ENCODE measurements at places on chromosomes 4 and X.

- DNase-seq, result no peak
Measured at GRCh38 chr4:165207016-165207430, 338 bp upstream of the KLHL2 start.

DNA sequence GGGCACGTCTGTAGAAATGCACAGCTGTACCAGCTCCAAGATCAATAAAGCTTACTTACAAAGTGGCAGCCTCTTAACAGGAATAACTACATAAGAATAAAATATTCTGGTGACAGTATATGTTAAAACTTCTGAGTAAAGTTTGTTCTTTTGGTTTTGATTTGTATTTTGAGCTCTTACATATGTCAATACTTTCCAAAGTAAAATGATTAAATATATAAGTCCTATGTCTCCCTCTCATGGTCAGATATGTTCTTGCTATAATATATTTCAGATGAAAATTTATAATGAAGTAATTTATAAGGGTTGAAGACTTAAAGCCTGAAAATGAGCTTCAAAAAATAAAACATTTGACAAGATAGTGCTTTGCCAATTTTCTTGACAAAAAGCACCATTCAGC is 254.4 kb downstream of the NPFFR2 start:
- no peak for DNase-seq

GRCh38 chr4:19301527-19301926 is 950.2 kb upstream of the SLIT2 start:
- no peak for DNase-seq

DNA sequence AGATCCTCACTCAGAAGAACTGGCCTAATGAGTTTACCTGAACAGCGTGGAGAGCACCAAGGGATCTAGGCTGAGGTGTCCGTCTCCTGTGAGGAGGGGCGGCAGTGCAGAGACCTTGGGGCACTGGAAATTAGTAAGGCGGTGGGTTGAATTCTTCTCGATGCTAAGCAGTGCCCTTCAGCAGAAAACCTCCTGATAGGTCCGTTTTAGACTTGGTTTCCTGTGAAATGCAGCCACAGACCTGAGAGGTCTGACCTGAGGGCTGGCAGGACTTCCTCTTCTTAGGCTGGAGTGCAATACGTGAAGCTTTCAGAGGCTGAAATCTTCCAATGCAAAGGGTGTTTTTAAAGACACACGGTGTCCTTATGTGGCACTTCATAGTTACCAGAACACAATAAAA is at the start of gene CLNK:
CLNK (minus strand) TSS at position 138 of the 400 bp plus-strand sequence. CDS start 16,899 bp downstream, outside the sequence.
- DNase-seq, result no peak

- peak; percentile 31 for DNase-seq
Measured at GRCh38 chr4:75248770-75249407, 265.3 kb downstream of the RCHY1 start.

DNA sequence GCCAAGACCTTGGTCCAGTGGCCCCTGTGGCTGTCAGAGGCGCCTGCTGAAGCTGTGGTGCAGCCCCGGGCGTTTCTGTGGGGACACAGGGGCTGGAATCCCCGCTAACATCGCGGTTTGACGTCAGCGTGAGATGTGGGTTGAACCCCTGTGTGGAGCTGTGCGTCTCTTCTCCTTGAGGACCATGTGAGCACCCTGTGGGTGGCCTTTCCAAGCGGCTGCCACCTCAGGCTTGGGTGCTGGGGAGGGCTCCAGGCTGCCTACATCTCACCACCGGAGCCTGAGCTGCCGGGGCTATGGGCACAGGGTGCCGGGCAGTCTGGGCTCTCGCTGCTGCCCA is 27.7 kb downstream of the UVSSA start:
- no peak for DNase-seq

DNA sequence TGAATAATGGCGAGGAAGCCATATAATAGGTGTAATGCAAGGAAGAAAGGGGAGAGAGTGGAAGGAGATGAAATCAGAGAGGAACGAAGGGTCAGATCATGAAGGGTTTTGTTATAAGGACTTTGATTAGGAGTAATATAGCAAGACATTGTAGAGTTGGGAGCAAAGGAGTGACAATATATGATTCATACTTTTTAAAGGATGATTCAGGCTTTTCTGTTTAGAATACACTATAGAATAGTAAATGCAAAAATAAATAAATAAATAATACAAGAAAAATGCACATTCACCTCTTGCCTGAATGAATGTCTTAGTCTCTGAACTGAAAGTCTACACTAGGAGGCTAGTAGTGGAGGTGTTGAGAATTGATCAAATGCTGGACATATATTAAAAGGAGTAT is 1524.4 kb upstream of the AGA start:
- no peak for DNase-seq

DNA sequence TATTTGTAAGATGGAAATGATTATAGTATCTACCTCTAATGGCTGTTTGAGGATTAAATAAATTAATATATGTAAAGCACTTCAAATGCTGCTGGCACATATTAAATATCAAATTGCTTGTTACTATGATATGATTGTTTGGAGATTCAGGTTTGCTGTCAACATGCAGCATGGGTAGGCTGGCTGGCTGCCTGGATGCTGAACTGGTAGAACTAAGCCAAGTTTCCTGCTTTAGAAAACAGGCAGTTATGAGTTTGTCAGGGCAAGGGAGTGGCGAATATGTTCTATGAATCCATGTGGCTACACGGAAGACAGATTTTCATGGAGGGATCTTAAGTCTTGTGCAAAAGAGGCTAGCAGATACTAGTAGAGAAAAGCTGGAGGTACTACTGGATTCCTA is 239.6 kb downstream of the GBA3 start:
- DNase-seq, result no peak

DNA sequence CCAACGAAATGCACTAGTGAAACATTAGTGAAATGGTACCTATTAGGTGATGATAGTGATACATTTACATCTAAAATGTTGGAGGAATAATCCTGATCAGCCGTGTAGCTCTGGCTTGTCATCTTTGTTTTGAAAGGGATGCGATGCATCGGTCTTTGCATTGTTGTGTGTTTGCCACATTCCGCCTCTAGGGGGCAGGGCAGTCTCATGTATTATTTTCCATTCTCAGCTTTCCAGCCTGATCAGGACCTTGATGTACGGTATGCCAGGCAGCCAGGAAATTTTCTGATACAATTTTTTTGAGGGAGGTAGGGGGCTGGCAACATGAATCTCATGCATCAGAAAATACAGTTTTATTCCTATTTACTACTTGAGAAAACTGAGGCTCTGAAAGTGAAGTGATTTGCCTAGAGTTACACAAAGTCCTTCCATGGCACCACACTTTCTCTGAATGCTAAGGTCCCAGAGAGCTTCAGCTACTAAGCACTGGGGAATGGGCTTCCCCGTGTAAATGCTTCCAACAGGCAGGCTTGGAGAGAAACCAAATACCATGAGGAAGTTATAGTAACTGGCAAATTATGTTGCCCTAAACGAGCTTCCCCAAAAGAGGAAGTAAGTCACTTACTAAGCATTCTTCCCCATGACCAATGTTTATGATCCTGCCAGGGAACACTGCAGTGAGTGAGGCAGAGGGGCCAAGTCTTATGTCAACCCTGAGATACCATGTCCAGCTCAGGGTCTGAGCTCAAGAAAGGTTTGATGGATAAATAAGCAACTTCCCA is 31.8 kb upstream of the IQSEC2 start:
- no peak for DNase-seq

DNA sequence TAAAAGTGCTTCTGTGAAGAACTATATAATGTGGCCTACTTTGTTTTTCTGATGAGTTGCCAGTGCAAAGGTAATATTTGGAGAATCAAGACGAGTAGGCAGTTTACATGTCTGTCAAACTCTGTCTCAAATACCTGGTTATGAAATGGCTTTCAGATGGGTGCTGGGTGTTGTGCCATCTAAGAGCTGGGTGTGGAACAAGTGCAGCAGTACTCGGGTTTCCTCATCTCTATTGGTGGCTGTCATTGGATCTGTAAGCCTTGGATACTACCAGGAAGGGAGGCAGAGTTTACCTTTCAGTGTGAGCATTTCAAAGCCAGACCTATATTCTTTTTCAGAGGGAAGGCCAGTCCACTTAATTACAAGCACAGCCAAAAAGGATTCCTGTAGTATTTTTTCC is 37.2 kb downstream of the MTM1 start:
- no peak for DNase-seq

DNA sequence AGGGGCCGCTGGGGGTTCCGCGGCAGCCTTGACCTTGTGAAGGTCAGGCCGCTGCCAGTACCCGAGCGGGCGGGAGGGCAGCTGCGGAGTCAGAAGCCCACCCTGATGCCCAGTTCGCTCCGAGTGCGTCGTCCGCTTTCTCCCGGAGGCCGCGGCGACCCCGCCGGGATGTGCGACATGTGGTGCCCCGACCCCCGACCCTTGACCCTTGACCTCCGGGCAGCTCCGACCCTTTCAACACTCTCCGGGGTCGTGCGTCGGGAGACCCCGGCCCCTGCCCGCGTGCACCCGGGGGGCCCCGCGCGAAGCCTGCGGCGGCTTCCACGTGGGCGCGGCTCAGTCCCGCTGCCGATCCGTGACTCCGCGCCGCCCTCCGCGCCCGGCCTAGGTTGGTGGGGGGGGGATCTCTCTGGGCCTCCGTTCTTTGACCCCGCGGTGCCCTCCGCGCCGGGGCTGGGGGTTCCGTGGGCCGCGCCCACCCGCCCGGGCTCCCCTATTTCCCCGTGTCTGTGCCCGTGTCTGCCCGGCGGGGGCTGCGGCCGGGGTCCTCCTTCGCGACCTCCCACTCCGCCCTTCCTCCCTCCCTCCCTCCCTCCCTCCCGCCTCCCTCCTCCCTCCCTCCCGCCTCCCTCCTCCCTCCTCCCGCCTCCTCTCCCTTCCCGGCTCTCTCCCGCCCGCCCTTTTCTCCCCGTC is 609 bp upstream of the SLC25A6 start:
- DNase-seq, result no peak

DNA sequence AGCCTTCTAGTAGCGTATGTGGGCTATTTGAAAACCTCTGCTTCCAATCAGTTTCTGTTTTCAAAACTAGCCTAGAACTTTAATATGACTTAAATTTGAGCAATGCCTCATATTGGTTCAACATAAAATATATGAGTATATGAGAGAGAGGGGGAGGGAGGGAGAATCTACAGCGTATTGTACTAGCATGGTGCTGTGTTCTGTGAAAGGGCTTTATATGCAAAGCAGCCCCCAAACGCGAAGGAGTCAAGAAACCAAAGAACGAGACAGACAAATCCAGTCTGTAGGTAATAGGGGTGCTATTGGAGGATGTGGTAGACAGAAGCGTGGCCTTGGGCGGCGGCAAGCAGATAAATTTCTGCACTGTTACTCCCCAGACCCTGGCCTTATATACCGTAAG is 784 bp upstream of the ANXA5 start:
- DNase-seq, result no peak

DNA sequence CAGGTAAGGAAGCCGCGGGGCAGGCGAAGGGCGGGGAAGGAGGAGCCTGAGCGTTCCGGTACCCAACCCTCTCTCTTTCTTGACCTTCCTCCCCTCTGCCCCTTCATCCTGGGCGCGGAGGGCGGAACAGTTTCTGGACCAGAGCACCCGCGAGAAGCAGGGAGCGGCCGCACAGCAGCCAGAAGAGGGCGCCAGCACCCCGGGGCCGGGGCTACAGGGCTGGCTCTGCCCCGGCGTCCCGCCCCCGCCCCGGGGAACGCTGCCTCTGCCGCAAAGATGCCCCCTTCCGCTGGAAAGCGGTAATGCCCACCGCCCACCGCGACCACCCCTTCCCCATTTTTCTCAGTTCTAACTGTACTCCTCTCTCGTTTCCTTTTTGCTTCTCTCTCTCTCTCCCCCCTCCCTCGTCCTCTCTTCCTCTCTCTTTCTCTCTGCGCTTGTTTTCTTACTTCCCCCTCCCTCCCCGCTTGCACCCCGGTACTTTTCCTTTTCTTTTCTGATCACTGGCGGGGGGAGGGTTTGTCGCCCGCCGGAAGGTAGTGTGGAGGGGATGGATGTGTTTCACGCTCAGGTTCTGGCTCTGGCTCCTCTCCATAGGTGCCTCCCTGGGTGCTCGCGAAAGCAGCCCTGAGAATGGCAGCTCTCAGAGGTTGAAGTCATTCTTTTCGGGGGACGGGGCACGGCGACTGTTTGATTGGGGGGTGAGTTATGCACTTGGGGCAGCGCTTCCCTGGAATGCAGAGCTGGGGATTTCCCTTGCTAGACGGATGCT is 13.1 kb upstream of the PRDM8 start:
- DNase-seq, result peak; percentile 70

GRCh38 chrX:42846741-42847140 is 68.8 kb upstream of the PPP1R2C start:
- DNase-seq, result no peak

DNA sequence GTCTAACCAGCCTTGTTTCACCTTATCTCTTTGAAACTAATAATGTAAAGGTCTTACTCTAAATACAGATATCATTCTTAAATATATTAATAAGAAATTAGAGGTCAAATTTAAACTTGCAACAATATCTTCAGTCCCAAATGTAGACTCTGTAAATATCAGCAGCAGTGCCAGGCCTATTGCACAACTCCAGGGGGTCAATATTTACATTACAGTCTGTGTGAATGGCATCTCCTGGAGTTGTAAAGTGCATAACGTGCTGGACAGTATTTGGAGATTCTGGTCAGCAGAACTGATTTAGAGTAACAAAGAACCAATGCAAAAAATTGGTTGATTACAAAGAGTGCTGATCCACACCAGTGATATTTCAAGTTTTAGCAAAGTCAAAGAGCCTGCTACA is 1225.9 kb downstream of the PCDH19 start:
- DNase-seq, result no peak

- no peak for DNase-seq
Measured at GRCh38 chr4:82842593-82842992, 44.0 kb upstream of the SCD5 start.

DNA sequence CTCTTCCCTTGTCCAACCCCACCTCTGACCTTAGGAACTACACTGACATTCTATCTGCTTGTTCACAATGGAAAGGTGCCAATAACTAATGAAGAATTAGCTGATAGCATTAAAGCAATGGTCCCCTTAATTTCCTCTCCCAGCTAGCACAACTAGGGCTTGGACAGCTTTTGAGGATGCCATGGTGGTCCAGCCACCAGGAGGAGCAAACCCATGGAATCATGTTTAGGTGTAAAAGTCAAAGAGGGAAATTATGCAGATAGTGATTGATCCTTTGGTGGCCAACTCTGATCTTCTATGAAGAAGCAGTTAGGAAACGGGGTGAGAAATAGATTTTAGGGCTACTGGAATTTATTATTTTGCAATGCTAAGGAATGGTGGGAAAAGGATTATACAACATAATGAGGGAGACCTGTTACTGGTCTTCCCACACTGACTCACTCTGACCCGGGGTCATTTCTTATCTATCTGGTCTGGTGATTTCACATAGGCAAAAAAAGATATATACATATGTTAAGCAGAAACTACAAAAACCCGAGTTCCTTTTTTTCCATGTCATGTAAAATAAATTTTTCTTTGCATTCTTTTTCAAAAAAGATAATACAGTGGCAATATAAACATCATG is 45.8 kb upstream of the FBXW7 start:
- DNase-seq, result no peak

All from NCI-H774 (cell line).